ENCODE measurements at places on chromosomes 2 and 18.

GRCh38 chr2:236366049-236366387 lies 101.8 kb upstream of the ASB18 start:
- no peak for DNase-seq

DNA sequence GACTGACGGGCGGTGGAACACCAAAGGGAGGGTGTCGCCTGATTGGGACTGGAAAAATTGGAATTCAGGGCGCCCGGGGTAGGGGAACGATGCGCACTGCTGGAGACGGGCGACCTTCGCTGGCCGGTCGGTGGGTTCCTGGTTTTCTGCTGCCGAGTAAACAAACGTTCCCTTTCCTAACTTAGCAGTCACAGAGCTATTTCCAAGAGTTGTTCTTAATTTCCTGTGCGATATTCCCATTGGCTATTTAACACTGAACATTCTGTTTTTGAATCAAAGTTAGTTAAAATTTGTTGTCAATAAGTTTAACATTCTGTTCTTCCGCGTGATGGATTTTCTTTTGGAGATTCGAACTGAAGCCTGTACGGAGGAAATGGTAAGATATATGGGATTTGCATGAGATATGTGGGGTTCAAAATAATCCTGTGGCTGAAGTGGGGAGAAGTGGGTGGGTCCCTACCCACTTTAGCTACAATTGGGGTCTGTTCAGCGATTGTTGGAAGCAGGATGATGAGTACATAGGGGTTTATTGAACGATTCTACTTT lies 862 bp downstream of the C18orf54 start:
- DNase-seq = no peak

- no peak for DNase-seq
These were observed 90.0 kb downstream of the SETBP1 start for GRCh38 chr18:44770641-44771040.

DNA sequence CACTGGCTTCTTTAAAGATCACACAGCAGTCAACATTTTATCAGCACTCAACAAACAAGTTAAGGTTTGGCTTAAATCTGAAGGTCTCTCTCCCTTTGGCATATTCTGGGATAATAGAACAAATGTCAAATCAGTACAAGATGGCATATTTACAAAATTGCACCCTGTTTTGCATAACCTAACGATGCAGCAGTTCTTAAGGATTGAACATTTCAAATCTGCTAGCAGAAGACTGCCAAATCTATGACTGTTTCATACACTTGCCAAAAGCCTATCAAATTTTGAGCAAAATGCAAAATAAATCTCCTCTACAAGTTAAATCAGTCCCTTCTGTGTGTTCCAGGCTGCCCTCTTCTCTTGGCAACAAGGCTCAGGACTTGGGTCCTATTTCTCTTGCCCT lies 73.6 kb downstream of the DPP4 start:
- no peak for DNase-seq

GRCh38 chr18:13273800-13274199 lies 55.2 kb downstream of the LDLRAD4 start:
- no peak for DNase-seq

GRCh38 chr18:11159844-11160243 lies 10.5 kb upstream of the PIEZO2 start:
- DNase-seq = no peak
